NCI-H510A (cell line): ENCODE measurements at places on chromosomes 2 and 18.

GRCh38 chr2:19216676-19217602 lies 141.5 kb downstream of the OSR1 start:
- DNase-seq: no peak

DNA sequence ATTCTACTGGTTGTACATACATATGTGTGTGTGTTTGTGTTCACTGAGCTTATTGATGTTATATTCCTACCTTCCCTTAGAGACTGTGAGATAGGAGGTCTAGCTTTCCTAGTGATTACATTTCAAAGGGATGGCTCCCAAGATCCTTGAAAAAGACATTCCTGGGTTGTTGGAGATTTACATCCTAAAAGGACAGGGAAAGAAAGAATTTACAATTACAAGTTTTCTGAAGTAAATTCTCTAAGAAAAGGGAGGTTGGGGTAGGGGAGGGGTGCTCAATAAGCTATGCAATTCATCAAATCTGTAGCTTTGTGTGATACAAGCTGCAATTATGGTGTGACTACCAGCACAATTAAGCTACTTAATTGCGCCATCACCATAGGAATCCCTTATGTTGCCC lies 284.3 kb downstream of the NUP35 start:
- no peak for DNase-seq

GRCh38 chr18:8778824-8779223 lies 73.5 kb downstream of the MTCL1 start:
- no peak for DNase-seq

DNA sequence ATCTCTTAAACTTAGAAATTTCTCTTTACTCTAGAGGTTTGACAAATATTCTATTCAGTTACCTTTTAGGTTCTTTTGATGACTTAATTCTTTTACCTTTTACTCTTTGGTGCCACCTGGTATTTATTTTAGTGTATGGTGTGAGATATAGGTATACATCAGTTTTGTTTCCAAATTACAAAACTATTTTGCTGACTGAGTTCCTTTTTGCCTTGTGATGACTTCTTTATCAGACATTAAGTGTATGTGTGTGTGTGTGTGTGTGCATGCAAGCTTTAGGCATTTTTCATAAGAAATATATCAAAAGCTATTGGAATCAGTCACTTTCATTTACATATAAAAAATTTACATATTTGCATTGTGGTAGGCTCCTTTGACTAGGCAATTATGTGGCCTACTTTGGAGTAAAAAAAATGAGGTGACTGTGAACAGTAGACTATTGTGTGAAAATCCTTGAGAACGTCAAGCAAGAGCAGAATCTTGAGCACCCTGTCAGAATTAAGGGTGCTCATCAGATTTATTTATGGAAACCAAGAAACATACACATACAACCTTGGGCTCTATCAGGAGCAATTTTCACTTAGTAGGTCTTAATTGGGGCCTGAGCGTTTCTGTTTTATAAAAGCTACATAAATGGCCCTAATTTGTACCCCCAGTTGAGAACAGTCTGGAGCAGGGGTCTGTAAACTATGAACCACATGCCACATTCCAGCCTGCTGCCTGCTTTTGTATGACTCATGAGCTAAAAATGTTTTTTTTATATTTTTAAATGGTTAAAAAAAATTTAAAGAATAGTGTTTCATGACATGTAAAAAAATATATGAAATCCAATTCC lies 415.9 kb downstream of the SLC4A3 start:
- no peak for DNase-seq

- DNase-seq: no peak
These were observed 123.5 kb downstream of the ATAD2B start for GRCh38 chr2:23803264-23803964.

DNA sequence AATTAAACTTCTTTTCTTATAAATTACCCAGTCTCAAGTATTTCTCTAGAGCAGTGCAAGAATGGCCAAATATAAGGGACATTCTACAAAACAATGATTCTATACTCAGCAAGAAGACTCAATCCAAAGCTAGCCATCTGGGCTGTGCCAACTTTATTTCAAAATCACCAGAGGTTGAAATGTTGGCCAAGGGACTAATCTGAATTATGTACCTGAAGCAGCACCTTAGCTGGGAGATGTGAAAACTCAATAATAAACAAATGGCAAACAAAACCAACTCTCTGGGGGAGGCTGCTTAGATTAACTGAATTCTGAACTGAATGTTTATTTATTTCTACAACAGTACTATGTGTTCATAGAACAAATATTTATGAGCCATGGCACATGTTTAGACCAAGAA lies 251.3 kb downstream of the RDH14 start:
- no peak for DNase-seq

DNA sequence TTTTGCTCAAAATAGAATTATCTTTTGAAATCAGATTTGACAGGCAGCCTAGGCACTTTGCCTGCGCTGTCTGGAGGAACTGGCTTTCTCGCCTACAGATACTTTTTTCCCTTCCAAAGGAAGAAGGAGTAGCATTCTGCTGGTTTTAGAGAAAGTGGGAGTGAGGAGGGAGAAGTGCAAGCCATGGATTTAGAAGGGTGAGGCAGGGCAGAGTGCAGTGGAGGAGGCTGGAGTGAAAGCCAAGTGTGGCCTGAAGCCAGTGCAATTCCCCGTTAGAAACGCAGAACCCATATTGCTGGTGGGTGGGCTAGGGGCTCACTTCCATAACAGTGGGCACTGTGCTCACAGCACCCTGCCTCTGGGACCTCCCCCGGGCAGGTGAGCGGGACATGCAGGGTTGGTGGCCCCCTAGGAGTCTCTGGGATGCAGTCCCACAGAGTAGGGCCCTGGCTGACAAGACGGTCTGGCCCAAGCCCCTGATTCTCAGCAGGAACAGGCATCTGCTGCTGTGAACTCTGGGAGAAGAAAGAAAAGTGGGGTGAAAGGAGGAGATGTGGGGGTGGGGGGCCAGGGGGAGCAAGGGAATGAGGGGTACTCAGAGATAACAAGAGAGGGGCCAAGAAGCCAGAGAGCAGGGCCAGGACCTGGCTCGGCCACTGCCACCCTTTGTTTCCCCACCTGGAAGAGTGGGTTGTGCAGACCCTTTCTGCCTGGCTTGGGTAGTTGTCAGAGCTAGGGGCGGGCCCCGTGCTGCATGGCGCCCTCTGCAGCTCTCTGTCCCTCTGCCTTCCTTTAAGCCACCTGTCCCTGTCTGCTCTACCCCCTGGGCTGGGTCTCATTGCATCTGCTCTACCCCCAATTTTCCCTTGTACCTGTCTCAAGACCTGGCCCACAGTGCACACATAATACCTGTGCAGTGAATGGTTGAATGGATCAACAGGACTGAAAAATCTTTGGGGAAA lies 273.5 kb upstream of the HS6ST1 start:
- DNase-seq: no peak

- DNase-seq: no peak
These were observed 3.5 kb downstream of the CNDP2 start for GRCh38 chr18:74499633-74500032.

- DNase-seq: no peak
These were observed 5.1 kb upstream of the MBD2 start for GRCh38 chr18:54229421-54230059.

DNA sequence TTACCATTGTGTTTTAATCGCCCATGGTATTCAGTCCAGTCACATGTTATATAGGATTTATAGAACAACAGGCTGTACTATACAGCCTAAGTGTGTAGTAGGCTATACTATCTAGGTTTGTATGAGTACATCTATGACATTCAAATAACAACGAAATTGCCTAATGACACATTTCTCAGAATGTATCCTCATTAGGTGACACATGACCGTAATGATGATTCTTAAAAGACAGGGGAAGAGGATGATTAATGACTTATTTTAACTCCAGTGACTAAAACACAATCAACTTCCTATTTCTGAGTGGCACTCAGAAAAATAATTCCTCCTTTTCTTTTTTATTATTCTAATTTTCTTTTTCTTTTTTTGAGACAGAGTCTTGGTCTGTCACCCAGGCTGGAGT lies 63.0 kb upstream of the ACSL3 start:
- DNase-seq: no peak

- DNase-seq: no peak
These were observed 17.7 kb downstream of the ADNP2 start for GRCh38 chr18:80126797-80127196.

DNA sequence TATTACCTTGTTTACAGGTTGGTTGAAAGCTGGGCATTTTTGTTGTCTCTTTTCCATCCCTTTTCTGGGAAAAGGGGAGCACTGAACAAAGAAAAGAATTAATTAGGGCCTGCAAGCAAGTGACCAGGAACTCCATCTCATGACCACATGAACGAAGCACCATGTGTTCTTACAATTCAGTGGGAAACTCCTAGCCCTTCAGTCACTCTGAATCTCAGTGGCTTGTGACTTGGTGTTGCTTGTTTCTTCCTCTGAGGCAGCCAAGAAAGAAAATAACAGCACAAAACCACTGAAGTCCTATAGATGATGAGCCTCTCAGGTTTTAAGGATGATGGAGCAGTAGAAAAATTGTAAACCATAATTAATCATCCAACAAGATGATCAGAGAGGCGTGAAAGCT lies 129.1 kb upstream of the CAB39 start:
- DNase-seq: no peak
